Left ventricle myocardium superior (tissue), 1 donor: ENCODE measurements at places on chromosomes 13 and 19. TPM values are rescaled to one million over a fixed set of nuclear protein-coding genes. Genes with fewer than 3 reads are reported as not detected.

Gene HIPK4
- not detected for total RNA-seq

GRCh38 chr19:313169-313987 is 22.2 kb upstream of the PLPP2 start:
- peak; percentile 30 for DNase-seq

GRCh38 chr13:30235216-30235615 is 72.1 kb downstream of the KATNAL1 start:
- DNase-seq: no peak

GRCh38 chr19:35357867-35358573 is at the start of gene FFAR3:
FFAR3 (plus strand) TSS chr19:35358460; CDS start chr19:35358891, 431 bp downstream.
- DNase-seq: peak; percentile 50

DNA sequence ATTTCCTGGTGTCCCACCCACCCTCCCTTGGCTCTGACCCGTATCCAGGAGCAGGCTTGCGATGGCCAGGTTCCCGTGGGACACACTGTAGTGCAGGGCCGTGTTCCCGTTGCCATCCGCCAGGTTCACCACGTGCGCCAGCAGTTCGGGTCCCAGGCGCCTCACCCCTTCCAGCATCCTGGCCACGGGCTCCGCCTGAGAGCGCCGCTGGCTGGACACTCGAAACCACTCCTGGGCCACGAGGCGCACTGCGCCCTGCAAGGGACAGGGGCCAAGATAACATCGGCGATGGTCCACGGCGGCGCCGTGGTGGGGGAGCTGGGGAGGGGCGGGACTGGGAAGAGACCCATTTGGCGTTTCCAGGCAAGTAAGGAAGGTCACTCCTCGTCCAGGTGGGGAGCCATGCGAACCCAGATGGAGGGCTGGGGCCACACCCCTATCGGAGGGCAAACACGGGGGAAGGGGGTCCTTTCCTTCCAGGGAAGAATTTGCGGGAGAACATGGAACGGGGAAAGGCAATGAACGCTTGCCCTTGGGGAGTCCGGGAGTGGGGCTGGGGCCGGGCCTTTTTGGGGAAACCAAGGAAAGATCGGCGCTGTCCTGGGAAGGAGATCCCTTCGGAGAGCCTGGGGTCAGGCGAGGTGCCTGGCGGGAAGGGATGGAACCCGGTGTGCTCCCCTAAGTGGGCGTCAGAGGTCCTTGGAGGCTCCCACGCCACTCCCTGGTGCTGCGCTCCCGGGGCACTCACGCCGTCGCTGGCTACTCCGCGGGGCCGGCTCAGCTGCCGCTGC is 9.9 kb downstream of the KANK3 start:
- peak; percentile 66 for DNase-seq

- DNase-seq: no peak
Measured at GRCh38 chr13:41596190-41596589, 138.8 kb downstream of the RGCC start.

DNA sequence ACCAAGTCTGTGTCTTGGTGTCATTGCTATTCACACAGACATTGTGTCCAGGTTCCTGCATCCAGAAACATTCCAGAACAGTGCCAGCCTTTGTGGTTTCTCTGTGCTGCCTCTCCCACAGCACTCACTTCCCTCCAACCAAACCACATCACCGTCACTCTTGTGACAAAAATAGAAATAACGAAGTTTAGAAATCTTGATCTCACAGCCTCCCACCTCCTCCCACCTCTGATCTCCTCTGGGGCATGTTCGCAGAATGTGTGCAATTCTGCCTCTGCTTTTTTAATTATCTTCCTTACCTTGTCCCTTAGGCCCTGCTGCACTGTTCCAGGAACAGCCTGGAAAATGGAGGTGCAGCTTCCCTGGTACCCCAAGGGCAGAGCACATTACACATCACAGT is 8.7 kb upstream of the SERPINE3 start:
- no peak for DNase-seq

Gene WDR88
- not detected for total RNA-seq

DNA sequence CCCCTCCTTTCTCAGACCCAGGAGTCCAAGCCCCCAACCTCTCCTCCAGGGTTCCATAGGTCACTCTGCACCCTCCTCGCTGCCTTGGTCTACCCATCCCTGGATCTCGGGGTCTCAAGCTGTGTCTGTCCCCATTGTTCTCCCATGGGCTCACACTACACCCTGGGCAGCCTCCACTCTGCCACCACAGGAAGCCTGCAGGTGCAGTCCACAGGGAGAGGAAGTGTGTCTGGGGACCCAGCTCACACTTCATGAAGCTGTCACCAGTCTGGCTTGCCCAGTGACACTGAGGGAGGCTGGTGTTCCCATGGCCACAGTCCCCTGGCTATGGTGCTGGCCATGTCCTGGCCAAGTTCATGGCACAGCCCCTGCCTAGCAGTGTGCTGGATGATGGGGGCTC is 5.3 kb downstream of the NECTIN2 start:
- no peak for DNase-seq

Gene ONECUT3
- not detected for total RNA-seq
